ENCODE measurements at places on chromosomes 4 and X. TPM values are rescaled to one million over a fixed set of nuclear protein-coding genes. Genes with fewer than 3 reads are reported as not detected.

GRCh38 chr4:140358281-140358680 is 15.2 kb upstream of the SCOC start:
- no peak for DNase-seq

CFAP99 gene
- polyA plus RNA-seq: 0.58 TPM

GRCh38 chr4:6183740-6184139 is 16.6 kb downstream of the JAKMIP1 start:
- no peak for DNase-seq

GRCh38 chrX:37867536-37868153 is 20.3 kb upstream of the DYNLT3 start:
- DNase-seq: no peak

TLR3 gene
- polyA plus RNA-seq: 5.2 TPM

DNA sequence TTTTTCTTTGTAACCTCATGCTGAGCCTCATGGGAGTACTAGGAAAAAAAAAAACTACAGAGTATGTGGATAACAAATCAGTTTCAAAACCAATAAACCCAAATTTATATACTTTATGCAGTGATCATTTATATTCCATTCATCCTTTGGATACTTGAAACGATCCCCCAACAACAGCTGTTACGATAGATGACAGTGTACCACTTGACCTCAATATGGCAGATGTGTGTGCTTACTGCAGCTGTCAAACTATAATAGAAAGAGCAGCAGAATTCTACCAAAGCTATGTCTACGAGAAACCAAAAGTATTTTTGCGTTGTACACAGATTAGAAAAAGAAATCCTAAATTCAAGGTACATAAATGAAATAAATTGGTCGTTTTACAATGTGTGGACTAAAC is 337.8 kb downstream of the PDGFC start:
- no peak for DNase-seq

DNA sequence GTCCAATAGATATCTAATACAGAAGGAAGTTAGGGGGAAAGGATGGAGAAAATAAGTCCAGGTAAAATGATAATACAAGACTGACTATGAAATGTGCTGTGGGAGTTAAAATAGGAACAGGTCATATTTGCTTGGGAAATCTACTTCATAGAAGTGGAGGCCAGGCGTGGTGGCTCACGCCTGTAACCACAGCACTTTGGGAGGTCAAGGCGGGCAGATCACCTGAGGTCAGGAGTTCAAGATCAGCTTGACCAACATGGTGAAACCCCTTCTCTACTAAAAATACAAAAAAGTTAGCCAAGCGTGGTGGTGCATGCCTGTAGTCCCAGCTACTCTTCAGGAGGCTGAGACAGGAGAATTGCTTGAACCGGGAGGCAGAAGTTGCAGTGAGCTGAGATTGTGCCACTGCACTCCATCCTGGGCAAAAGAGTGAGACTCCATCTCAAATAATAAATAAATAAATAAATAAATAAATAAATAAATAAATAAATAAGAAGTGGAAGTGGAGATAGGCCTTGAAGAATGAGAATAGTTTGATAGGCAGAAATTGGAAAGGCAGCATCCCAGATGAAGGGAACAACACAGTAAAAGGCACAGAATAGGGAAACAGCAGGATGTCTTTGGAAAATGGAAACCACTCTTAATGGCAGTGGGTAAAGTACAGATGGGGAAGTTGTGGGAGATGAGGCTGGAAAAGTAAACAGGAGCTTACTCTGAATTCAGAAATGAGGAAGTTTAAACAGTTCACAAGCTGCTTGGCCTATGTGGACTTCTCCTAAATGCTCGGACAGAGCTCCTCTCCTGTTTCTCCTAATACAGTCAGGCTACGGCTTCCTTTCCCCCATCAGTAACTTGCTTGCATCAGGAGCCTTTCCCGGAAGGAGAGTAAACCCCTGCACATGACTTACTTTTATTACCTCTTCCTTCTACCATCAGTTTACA is 15.1 kb upstream of the GK start:
- no peak for DNase-seq

DNA sequence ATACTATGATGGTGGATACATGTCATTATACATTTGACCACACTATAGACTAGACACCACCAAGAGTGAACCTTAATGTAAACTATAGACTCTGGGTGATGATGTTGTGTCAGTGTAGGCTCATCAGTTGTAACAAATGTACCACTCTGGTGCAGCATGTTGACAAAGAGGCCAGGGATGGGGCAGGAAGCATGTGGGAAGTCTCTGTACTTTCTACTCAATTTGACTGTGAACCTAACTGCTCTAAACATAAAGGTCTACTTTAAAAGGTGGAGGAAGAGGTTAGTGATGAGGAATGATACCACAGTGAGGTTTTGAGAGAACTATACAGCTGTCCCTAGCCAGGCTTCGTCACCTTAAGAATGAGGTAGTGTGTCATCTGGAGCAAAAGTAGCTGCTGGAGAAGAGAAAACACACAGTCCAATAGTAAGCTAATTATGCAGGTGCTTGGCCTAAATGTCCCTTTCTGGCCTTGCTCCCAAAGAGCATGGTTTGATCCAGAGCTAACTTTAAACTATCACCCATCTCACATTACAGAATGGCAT is 38.4 kb downstream of the GRSF1 start:
- no peak for DNase-seq

- no peak for DNase-seq
Observed at GRCh38 chr4:1541449-1542225, 135.4 kb upstream of the NKX1-1 start.

DNA sequence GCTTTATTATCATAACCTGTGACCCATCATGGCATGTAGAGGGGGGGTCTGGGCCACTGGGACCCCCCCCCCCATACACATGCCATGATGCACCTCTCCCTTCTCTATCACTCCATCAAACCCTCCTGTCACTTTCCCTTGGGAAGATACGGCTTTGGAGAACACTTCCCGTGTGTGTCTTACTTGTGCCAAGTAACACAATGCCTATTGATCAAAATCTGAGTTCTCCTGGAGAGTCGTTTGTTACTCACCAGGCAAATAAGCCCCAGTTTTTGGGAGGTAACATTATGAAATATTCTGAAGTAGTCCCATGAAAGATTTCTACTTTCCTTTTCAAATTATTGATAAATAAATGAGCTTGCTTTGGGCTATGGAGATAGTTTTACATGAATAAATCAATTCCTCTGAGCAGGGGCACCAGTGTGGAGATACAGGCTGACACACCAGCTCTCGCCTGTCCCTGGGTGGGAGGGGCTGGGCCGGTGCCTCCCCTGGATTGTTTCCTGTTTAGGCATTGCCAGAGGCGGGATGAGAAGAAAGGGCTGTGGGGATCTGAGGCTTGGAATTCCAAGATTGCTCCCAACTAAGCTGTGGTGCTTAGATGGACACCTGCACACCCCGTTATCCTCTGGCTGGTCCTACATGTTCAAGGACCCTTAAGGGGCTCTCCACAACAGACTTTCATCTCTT is 63.2 kb upstream of the WWC2 start:
- no peak for DNase-seq

GRCh38 chr4:9943761-9944160 is 77.5 kb downstream of the SLC2A9 start:
- DNase-seq: no peak

DNA sequence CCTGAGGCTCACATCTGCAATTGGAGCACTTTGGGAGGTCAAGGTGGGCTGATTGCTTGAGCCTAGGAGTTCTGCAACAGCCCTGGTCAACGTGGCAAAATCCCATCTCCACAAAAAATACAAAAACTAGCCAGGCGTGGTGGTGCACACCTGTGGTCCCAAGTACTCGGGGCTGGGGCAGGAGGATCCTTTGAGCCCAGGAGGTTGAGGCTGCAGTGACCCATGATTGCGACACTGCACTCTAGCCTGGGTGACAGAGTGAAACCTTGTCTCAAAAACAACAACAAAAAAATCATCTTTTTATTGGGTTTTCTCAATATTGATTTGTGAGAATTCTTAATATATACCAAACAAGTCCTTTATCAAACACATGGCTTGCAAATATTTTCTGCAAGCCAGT is 64.9 kb downstream of the ANKRD17 start:
- DNase-seq: no peak
